Stimulated activated CD4-positive, alpha-beta T cell treated with anti-CD3 and anti-CD28 coated beads, Interleukin-2, amount 100 ng/mL, for 24 hours (primary cell): ENCODE measurements at places on chromosomes 1 and 21.

DNA sequence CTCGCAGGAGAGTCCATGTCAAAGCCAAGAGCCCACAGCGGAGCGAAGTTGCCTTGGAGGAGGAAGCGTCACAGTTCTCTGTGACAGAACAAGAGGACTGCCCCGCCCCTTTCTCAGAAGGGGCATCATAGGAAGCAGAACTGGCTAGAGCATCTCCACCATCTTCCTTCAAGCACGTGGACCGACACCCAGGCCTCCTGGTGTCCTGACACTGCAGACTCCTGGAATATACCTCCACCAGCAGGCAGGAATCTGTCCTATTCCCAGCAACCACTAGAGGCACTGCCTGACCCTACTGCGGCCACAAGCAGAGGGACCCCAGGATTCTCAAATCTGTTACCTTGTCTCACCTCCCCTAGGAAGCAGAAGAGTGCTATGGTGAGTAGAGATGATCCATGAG is 37.8 kb downstream of the GPA33 start:
- no peak for DNase-seq

- no peak for DNase-seq
Measured at GRCh38 chr1:202589190-202589930, 120.9 kb downstream of the SYT2 start.

- DNase-seq, result no peak
Measured at GRCh38 chr1:59699227-59699847, 115.4 kb upstream of the HOOK1 start.

GRCh38 chr1:244296003-244296402 is 155.7 kb downstream of the ADSS2 start:
- no peak for DNase-seq

DNA sequence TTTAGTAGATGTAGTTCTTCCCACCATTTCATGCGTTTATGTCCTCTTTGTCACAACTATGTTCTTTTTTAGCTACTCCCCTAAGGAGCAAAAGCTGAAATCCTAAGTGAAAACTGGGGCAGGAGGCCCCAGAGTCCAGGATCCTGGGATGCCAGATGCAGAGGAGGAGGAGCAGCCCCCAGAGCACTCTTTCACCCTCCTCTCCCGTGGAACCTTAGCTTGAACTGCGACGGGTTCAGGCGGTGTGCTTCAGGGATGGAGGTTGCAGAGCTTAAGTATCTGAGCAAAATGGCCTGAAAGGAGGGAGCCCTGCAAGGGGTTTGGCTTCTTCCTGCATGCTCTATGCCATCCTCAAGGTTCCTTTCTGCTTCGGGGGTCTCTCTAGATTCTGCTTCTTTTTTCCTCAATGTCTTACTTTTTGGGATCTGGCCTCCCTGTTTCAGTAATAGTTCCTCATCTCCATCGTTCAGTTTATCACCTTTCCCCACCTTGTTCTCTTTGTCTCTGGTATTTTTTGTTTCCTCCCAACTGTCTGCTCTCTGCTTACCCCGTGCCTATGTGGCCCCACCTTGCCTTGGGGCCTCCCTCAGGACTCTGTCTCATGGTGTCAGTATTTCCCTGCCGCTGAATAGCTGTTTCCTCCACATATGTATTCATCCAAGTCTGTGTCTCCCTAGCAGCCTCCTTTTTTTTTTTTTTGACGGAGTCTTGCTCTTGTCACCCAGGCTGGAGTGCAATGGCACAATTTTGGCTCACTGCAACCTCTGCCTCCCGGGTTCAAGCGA is 2.7 kb upstream of the NHLH1 start:
- no peak for DNase-seq

- DNase-seq, result peak; percentile 19
Measured at GRCh38 chr1:147840909-147841308, 61.7 kb upstream of the GJA8 start.

DNA sequence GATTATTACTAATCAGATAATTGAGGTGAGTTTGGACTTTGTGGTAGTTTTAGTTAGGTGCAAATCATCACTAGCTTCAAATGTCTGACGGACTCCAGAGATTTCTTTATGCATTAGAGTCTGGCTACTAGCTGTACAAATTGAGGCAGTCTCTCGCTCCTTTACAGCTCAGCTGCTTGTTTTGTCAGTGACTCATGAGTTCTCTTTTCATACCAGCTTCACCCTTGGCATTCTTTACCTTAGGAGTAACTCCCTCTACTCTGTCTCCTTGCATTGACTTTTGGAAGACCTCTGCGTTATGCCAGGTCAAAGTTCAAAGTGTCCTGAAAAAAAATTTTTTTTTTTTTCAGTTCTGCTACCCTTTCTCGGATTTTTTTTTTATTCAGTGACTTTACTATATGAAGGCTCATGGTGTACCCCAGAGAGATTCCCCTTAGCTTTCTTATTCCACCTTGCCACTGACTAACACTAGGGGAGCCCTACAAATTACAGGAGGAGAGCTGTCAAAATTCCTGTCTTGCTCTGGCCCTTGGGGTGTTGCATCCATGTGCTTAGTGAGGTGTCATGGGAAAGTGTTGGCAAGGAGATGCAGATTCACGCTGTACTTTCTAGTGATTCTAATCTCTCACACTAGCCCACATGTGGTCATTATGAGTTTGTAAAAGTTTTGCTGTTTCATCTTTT is 576.6 kb downstream of the ADGRL2 start:
- DNase-seq, result no peak

DNA sequence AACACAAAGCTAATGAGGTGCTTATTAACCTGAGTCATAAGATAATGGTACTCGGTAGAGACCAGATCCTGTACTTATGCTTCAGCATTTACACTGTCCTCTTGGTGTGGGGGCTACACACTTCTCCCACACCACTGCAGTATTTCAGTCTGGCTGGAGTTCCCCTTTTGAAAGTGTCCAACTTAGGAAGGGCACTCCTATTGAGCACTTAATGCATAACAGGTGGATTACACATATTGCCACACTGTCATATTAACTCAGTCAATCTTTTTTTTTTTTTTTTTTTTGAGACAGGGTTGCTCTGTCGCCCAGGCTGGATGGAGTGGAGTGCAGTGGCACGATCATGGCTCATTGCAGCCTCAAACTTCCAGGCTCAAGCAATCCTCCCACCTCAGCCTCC is 1.5 kb downstream of the GPATCH4 start:
- no peak for DNase-seq

DNA sequence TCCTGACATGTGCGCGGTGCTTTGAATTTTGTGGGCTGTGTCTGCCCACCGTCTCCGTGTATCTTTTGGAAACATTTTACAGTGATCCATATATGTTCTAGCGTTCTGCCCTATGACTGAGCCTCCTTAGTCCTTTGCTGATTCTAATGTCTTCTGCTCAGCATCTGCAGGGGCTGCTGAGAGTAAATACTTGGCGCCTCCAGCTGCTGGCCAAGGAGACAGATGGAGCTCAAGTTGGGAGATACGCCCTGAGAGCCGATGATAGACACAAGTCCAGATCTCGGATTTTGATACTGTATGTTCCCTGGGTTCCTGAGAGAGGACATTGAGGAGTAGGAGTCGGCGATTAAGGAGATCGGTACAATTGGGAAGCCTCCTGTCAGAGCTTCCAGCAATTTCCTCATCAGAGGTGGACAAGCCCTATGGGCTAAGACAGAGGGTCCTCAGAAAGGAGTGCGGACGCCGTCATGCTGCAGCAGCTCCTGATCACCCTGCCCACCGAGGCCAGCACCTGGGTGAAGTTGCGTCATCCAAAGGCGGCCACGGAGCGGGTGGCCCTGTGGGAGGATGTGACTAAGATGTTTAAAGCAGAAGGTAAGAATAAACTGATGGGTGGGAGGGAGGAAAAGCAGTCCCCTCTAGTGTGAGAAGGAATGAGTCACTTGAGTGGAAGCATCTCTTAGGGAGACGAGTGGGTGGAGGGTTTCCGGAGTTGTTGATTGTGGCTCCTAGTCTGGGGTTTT is 390 bp downstream of the ZFP69B start:
- DNase-seq, result peak; percentile 85

DNA sequence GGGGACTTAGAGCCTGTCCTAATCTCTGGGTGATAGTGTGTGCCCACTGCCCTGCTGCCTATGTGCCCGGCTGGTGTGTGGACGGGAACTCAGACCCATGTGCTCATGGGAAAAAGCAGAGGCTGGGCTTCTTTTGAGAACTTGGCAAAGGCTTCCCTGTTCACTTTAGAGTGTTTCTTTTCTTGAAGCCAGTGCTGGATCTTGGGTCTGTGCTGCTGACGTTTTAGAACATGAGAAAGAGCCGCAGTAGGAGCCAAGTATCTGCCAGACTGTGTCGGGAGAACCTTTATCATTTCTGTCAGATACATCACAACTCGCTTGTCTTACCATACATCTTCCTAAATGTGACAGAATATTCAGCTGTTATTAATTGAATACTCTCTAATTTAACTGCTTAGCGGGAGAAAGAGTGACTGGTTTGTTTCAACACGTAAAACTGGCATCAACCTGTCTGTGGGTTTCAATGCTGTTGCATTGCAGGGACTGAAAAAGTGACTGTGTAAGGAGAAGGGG is 195.2 kb downstream of the PBX1 start:
- DNase-seq, result no peak

DNA sequence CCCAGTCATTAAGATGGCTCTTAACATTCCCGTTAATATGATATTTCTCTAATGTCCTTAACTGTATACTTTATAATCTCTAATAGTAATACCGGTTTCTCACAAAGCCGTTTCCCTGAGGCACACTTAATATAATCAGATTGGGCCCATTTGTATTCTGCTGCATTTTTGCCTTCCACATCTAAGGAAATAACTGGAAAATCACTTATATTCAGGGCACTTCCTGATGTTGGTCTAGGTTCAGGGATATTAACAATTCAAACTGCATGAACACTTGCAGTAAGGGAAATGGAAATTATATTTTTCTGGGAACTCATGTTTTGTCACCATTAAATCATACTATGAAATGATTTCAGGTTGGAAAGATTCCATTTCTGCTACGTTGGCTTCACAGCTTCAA is 119.8 kb downstream of the TPR start:
- no peak for DNase-seq

DNA sequence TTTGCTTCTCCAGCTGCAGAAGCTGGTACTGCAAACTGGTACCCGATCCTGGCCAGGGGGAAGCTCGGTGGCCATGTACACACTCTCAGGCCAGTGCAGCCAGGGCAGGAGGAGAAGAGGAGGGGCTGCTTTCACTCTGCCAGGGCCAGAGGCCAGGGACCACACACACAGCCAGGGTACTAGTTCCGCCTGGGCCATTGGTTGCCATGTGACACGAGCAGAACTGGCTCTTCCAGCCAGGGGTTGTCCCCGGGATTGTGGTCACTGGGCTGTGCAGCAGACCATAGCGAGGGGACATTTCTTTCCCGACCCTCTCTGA is 3.7 kb upstream of the SHISAL2A start:
- DNase-seq, result no peak

GRCh38 chr1:231032963-231033362 is 7.1 kb downstream of the FAM89A start:
- DNase-seq, result no peak

DNA sequence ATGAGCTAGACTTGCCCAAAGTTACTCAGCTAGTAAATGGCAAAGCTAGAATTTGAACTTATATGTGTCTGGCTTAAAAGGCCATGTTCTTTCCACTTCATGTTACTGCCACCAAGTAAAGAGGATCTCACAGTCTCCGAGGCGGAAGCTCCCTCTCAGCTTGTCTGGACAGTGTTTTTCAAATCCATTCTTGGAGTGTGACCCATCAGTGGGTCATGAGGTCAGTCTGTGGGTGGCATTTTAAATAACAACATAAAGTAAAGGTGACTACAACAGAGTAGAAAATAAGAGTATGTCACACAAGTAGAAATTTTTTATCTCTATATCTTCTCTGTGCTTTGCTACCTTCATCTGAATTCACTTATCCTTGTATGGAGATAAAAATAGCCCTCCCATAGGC is 3.2 kb upstream of the HMGB4 start:
- no peak for DNase-seq
